ENCODE measurements at places on chromosomes 2 and 18. TPM values are rescaled to one million over a fixed set of nuclear protein-coding genes. Genes with fewer than 3 reads are reported as not detected.
A peak's percentile ranks its signal among the peaks of the same experiment; 100 is the strongest.

Gene EVX2
- total RNA-seq = not detected

Gene TNS1
- total RNA-seq = 2.0 TPM

Gene IL37
- not detected for total RNA-seq

Gene ABCB11
- total RNA-seq = 0.25 TPM

Gene ADD2
- 59.6 TPM for total RNA-seq

Gene NCKAP5
- not detected for total RNA-seq

DNA sequence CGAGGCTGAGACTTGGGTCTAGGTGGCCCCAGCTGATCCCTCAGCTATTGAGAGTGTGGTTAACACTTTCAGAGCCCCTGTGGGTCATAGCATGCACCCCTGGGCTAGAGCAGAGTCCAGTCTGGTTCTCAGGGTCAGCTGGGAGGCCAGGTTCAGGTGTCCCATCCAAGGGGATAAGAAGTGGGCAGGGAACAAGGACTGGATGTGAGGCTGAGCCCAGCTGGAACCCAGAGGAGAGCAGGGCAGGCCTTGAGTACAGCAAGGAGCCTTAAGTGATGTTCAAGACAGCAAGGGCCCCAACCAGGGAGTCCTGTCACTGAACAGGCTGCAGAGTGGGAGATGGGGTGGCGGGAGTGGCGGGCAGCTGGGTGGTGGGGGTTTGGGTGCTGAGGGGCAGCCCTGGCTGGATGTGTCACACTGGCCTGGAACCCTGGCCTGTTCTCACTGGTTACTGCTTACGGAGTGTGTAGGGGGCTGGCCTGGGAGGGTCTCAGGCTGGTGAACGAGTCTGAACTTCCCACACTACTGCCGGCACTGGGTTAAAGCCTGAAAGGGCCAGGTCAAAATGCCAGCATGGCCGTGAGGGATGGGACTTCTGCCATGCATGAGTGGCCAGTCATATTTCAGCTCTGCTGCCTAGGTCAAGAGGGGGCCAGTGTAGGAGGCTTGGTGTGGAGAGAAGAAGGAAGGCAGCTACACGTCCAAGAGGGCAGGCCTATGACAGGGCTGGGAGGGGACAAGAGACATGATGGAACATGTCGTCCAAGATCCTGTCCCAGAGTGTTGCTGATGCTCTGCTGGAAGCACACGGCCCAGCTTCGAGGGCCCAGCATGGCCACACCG lies 13.6 kb downstream of the TMEM185B start:
- no peak overlapping the region for H3K4me3 ChIP-seq
- H3K27me3 ChIP-seq = no peaks in the 10 kb centered on the region
- no peaks in the 10 kb centered on the region for H3K36me3 ChIP-seq
- no peaks in the 10 kb centered on the region for H3K4me1 ChIP-seq
- no peak overlapping the region for H3K27ac ChIP-seq

DNA sequence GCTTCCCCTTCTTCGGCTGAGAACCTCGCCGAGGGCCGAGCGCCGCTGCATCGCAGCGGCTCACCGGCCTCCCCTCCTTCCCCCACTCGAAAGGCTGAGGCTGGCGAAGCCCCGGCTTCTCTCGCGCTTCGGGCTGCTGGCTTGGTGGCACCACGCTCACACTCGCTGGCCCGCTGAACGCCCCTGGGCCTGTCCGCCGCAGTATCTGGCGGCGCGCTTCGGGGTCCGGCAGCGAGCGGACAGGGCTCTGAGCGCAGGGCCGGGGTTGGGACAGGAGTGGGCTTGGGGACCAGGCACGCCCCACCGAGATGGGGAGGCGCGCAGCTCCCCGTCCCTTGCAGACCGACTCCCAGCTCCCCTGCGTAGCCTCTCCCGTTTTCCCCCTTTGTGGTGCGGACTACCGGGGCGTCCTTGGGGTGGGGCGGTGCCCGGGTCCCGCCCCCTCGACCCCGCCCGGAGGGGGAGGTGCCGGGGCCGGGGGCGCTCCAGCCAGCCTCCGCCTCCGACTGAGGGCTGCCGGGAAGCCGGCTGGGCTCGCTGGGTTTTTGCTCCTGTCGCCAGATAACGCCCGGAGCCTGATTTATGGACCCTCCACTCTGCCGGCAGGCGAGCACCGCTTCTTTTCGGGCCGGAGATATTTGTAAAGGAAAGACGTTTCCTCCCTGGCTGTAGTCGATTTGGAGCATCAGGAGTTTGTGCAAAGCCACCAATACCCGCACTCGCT lies 3.8 kb downstream of the GBX2 start:
- no peak for DNase-seq
- H3K4me1 ChIP-seq = no peaks in the 10 kb centered on the region

DNA sequence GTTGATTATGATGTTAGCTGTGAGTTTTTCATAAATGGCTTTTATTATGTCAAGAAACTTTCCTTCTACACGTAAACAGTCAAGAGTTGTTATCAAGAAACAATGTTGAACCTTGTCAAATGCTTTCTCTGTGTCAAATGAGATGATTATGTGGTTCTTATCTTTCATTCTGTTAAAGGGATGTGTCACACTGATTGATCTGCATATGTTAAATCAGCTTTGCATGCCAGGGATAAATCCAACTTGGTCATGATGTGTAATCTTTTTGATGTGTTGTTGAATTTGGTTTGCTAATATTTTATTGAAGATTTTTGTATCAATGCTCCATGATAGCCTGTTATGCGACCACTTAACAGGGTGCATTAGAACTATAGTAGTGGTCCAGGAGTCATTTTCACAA lies 107.3 kb downstream of the C1QL2 start:
- H3K27ac ChIP-seq = no peak overlapping the region
- no peak overlapping the region for H3K4me3 ChIP-seq
- H3K36me3 ChIP-seq = no peaks in the 10 kb centered on the region
- no peak for DNase-seq
- no peaks in the 10 kb centered on the region for H3K27me3 ChIP-seq

DNA sequence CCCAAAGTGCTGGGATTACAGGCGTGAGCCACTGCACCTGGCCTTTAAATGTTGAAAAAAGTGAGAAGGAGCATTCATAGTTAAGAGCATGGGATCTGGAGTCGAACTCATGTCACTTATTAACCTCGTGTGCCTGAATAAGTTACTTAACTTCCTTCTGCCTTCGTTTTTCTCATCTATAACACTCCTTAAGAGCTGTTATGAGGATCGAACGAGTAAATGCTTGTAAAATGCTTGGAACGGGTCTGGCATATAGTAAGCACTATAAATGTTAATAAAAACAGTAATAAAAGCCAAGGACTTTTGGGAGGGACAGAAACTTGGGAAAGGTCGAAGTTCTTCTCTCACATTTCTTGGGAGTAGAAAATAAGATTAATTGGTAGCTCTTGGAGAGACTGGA lies 40.8 kb downstream of the RAB10 start:
- no peak for DNase-seq
- H3K36me3 ChIP-seq = peaks cover 18% of the 10 kb centered on the region
- peak overlapping the region; percentile 65 for H3K27ac ChIP-seq
- H3K4me3 ChIP-seq = no peak overlapping the region

DNA sequence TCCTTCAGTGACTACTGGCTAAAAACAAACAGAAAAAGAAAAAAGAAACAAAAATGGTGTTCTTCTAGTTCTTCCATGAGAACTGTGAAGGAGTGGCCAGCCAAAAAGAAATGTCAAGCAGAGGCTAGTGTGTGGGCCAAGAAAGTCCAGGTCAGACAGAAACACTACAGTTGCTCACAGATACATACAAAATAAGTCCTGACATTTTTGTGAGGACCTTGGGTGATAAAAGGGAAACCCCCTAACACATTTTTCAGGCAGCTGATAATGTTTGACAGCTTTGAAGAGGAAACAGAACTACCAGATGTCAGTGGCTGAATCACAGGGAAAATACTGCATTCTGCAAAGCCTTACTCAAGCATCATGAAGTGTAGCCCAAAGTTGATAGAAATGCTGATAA lies 28.1 kb downstream of the ARHGAP25 start:
- H3K36me3 ChIP-seq = no peaks in the 10 kb centered on the region
- no peaks in the 10 kb centered on the region for H3K27me3 ChIP-seq
- no peak overlapping the region for H3K4me3 ChIP-seq
- peaks cover 6% of the 10 kb centered on the region for H3K4me1 ChIP-seq

DNA sequence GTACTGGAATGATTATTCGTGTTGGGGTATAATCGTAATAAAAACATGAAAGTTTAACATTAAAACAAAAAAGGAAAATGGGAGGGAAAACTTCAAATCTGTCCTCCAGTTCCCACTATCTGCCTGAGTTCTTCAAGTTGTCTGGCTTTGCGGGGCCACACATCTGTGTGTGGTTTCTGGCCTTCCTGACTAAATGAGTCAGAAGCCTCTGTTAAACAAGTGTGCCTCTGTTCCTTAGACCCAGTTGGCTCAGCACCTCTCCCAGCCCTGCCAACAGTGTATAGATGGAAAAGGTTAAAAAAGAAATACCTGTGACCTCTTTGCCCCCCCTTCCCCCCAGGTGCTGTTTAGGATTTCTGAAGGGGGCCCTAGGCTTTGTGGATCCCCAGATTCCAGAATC lies 30.2 kb downstream of the XDH start:
- H3K36me3 ChIP-seq = no peaks in the 10 kb centered on the region
- H3K4me3 ChIP-seq = no peak overlapping the region
- no peak overlapping the region for H3K27ac ChIP-seq
- DNase-seq = no peak
- no peaks in the 10 kb centered on the region for H3K4me1 ChIP-seq
- no peaks in the 10 kb centered on the region for H3K27me3 ChIP-seq

- no peak for DNase-seq
- no peaks in the 10 kb centered on the region for H3K36me3 ChIP-seq
- no peaks in the 10 kb centered on the region for H3K27me3 ChIP-seq
- no peaks in the 10 kb centered on the region for H3K4me1 ChIP-seq
- H3K4me3 ChIP-seq = no peak overlapping the region
Measured at GRCh38 chr2:73408198-73408597, 22.6 kb downstream of the ALMS1 start.

DNA sequence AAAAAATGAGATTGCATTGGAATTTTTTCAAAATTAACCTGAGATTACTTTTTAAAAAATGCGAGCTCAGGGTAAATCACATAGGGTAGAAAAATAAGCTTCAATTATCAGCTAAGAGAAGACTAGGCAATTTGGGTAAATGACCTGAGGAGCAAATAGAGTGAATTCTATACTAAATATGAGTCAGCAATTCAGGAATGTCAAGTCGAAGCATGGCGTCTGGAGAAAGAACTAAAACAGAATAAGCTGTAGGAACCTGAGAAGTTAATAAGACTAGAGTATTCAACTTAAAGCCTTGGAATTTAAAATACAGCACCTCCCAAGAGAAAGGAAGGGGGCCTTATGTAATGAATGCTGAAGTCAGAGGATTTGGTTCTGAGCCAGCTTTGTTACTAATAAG lies 487.0 kb downstream of the SUCLG1 start:
- peak overlapping the region; percentile 83 for H3K27ac ChIP-seq
- peaks cover 3% of the 10 kb centered on the region for H3K4me1 ChIP-seq

GRCh38 chr18:22166069-22166950 lies 3.1 kb upstream of the GATA6 start:
- no peaks in the 10 kb centered on the region for H3K36me3 ChIP-seq
- peaks cover 11% of the 10 kb centered on the region for H3K4me1 ChIP-seq
- peaks cover 59% of the 10 kb centered on the region for H3K27me3 ChIP-seq
- H3K27ac ChIP-seq = no peak overlapping the region
- no peak for DNase-seq

- H3K4me1 ChIP-seq = no peaks in the 10 kb centered on the region
- no peak overlapping the region for H3K27ac ChIP-seq
- no peak for DNase-seq
- no peak overlapping the region for H3K4me3 ChIP-seq
- peaks cover 63% of the 10 kb centered on the region for H3K36me3 ChIP-seq
Measured at GRCh38 chr2:39260087-39260486, 16.3 kb upstream of the CDKL4 start.

DNA sequence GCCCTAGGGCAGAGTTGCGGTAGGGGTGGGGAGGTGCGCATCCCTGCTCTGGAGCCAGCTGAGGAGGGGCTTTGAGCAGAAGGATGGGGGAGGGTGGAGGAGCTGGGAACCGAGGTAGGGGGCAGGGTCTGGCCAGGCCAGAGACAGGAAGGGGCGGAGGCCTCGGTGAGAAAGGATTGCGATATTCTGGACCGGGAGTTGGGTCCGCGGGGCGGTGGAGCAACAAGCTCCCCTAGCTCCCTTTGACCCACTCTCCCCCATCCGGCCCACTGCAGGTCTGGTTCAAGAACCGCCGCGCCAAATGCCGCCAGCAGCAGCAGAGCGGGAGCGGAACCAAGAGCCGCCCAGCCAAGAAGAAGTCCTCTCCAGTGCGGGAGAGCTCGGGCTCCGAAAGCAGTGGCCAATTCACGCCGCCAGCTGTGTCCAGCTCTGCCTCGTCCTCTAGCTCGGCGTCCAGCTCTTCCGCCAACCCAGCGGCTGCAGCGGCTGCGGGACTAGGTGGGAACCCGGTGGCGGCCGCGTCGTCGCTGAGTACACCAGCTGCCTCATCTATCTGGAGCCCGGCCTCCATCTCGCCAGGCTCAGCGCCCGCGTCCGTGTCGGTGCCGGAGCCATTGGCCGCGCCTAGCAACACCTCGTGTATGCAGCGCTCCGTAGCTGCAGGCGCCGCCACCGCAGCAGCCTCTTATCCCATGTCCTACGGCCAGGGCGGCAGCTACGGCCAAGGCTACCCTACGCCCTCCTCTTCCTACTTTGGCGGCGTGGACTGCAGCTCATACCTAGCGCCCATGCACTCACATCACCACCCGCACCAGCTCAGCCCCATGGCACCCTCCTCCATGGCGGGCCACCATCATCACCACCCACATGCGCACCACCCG lies 4.8 kb downstream of the OTX1 start:
- no peaks in the 10 kb centered on the region for H3K27me3 ChIP-seq
- H3K36me3 ChIP-seq = peaks cover 43% of the 10 kb centered on the region
- no peak for DNase-seq
- no peak overlapping the region for H3K4me3 ChIP-seq

- no peak overlapping the region for H3K4me3 ChIP-seq
- no peaks in the 10 kb centered on the region for H3K36me3 ChIP-seq
- H3K4me1 ChIP-seq = no peaks in the 10 kb centered on the region
- no peak for DNase-seq
- H3K27me3 ChIP-seq = peaks cover 85% of the 10 kb centered on the region
Measured at GRCh38 chr2:19854596-19855541, 46.9 kb downstream of the TTC32 start.

GRCh38 chr2:201358684-201359083 lies 1.5 kb upstream of the FLACC1 start:
- no peaks in the 10 kb centered on the region for H3K36me3 ChIP-seq
- no peak overlapping the region for H3K27ac ChIP-seq
- H3K27me3 ChIP-seq = no peaks in the 10 kb centered on the region
- no peaks in the 10 kb centered on the region for H3K4me1 ChIP-seq

GRCh38 chr2:70842401-70842800 lies 6.8 kb upstream of the CD207 start:
- no peak for DNase-seq
- no peak overlapping the region for H3K4me3 ChIP-seq
- no peaks in the 10 kb centered on the region for H3K4me1 ChIP-seq
- no peak overlapping the region for H3K27ac ChIP-seq
- no peaks in the 10 kb centered on the region for H3K36me3 ChIP-seq

- no peaks in the 10 kb centered on the region for H3K27me3 ChIP-seq
- no peak overlapping the region for H3K4me3 ChIP-seq
- no peaks in the 10 kb centered on the region for H3K4me1 ChIP-seq
- H3K27ac ChIP-seq = no peak overlapping the region
- no peaks in the 10 kb centered on the region for H3K36me3 ChIP-seq
Measured at GRCh38 chr2:191917967-191918651, 71.2 kb upstream of the CAVIN2 start.

GRCh38 chr2:74374509-74375205 lies 5.5 kb downstream of the DCTN1 start:
- DNase-seq = peak; percentile 93
- no peaks in the 10 kb centered on the region for H3K27me3 ChIP-seq
- peaks cover 29% of the 10 kb centered on the region for H3K36me3 ChIP-seq
- H3K4me1 ChIP-seq = peaks cover 16% of the 10 kb centered on the region

Measured in K562 (cell line).